ENCODE measurements at places on chromosomes 13 and 19. TPM values are rescaled to one million over a fixed set of nuclear protein-coding genes. Genes with fewer than 3 reads are reported as not detected.

DNA sequence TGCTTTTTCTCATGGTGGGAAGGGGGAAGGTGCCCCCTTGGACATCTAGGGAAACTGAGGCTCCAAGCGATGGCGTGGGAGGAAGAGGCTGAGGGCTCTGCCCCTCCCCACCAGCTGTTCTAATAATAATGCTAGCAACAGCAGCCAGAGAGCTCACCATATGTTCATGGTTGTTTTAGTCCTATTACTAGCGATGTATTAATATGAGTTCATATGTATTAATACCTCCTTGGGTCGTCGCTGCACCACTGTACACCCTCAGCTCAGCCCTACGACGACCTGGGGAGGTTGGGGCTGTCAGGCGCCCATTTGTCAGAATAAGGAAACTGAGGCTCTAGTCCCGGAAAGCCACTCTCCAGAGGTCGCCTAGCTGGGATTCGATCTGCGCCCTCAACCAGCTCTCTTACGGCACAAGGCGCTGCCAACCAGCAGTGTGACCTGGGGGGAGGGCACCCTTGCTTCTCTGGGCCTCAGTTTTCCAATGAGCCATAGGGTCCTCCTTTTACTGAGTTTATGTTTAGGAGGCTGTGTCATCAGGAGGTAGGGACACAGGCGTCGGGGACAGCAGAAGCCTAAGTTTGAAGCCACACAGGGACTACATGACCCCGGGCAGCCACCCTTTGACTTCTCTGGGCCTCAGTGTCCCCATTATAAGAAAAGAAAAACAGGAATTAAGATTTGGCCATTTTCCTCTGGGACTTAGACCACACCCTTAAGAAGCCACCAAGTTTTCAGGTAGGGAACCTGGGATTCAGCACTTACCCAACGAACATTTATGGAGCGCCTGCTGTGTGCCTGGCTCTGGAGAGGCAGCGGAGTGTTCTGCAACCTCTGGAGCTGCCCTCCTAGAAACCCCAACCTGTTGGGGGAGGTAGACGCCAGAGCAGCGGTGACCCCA, 664 bp downstream of the MAST3 start:
- DNase-seq = no peak

- peak; percentile 13 for DNase-seq
Measured at GRCh38 chr13:33743438-33744368, 74.2 kb upstream of the RFC3 start.

GRCh38 chr13:112748947-112749735, 59.3 kb downstream of the ATP11A start:
- no peak for DNase-seq

DNA sequence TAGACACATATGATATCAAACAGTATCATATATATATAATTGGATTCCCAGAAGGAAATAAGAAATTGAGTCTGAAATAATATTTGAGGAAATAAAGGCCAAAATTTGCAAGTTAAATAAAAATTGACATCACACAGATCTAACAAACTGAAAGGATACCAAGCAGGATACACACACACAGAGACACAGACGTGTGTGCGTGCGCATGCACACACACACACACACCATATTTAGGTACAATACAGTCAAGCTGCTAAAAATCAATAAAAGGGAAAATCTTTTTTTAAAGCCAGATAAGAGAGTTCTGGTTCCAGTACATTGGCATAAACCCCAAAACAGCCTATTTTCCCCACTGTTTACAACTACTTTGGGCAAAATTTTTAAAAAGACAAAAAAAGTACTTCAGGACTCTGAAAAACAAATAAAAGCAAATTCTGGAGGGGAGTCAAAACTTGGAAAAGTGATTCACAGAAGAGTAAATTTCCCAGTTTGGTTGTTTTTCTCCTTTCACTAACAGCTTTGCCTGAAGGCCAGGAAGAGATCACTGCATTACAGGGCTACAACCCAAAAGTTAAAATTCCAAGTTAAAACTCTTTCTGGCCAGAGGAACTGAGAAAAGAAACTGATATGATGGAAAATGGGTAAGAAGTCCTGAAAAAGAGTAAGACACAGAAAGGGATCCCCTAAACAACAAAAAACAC, 16.2 kb downstream of the MYCBP2 start:
- DNase-seq = no peak

GRCh38 chr19:44851427-44851826, 5.3 kb downstream of the NECTIN2 start:
- DNase-seq = no peak

- peak; percentile 29 for DNase-seq
Measured at GRCh38 chr13:111177081-111177711, 62.1 kb downstream of the ARHGEF7 start.

- no peak for DNase-seq
Measured at GRCh38 chr13:48275507-48275906, 28.0 kb upstream of the RB1 start.

DNA sequence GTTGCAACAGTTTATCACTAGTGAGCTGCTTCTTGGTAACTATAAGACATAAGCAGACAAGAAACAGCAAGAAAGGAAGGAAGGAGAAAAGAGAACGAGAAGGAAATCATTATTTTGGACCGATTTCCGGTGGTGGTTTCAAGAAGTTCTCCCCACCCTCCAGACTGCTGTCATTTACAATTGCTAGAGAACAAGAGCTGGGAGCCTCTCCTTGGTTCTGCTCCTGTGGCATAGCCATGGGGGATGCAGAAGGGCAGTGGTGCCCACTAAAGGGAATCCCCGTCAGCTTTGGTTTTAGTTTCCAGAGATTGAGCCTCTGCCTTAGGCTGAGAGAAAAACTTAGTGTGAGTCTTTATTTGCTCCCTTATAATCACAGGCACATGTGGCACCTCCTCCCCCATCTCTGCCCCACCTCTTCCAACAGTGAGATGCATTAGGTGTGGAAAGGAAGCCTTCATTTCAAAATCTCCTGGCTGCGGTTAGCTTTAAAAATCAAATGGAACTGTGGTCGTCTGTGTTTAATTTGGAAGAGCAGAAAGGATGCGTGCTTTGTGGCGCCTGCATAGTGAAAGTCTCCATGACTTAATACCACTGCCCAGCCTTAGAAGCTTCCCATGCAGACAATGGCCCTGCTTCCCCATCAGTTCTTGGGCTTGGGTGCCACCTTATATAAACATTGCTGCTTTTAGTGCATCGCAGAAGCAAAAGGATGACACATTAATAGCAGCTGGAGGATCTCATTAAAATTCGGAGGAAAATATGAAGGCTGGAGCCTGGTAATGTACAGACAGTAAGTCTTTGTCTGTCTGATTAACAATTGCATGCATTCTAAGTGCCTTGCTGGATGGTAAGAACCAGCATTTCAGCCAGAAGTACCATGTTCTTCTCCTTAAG, 25.0 kb downstream of the LRCH1 start:
- no peak for DNase-seq

- no peak for DNase-seq
Measured at GRCh38 chr13:58704953-58705352, 1073.4 kb downstream of the PCDH17 start.

DNA sequence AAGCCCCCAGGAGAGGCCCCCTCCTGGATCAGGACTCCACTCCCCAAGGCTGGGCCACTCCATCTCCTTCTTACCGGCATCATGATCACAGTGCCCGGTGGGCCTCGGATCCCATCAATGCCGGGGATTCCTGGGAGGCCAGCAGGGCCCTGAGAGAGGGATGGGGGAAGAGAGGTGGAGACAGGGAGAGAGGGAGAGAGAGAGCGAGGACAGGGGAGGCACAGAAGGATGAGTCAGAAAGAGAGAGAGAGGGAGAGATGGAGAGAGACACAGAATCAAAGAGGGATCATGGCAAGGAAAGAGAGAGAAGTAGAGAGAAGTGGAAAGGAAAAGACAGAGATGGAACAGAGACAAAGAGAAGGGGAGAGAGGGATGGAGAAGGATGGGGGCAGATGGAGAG, 13.8 kb downstream of the COL5A3 start:
- no peak for DNase-seq

- DNase-seq = no peak
Measured at GRCh38 chr13:72097568-72097967, 230.6 kb upstream of the DACH1 start.

Gene PDE4C
- total RNA-seq = 0.14 TPM

Gene SNRNP70
- 259 TPM for total RNA-seq

Gene OLFM4
- not detected for total RNA-seq

Gene DOHH
- 19.7 TPM for total RNA-seq

Gene CERS1
- 0.18 TPM for total RNA-seq

All from activated T-helper 2 cell treated with anti-CD3 and anti-CD28 coated beads, Interferon-gamma antibody, Interleukin-2, Interleukin-4, amounts not matched to agents 10 μg/mL and 5 μg/mL and 100 μg/mL, durations not matched to agents 14 hours and 24 hours and 36 hours (primary cell).